Stimulated activated CD4-positive, alpha-beta T cell treated with anti-CD3 and anti-CD28 coated beads, Interleukin-1b, Interleukin-23, amount 100 ng/mL, for 1 hour (primary cell): ENCODE measurements at places on chromosomes 2 and 18.

- no peak for DNase-seq
Measured at GRCh38 chr2:204578928-204579598, 33.8 kb downstream of the PARD3B start.

GRCh38 chr2:60262178-60262577 is 291.3 kb downstream of the BCL11A start:
- DNase-seq: no peak

DNA sequence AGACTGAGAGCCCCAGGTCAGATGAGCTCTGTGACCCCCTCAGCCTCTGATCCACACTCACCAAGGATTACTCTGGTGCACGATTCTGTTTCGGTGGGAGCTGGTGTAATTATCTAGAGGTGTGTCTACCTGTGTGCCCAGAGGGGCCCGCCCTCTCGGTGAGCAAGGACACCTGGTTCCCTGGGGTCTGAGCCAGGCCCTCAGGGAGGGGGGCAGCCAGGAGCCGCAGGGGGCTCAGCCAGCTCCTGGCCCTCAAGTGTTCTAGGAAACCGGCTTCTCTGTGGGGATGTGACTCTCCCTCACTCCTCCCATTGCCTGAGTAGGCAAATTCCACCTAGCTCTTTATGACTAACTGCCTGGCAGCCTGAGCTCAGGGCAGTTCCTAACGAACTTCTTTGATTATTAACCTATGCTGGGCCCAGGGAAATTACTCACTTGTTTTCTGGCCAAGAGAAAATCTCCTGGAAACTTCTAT is 17.4 kb downstream of the AGAP1 start:
- no peak for DNase-seq

DNA sequence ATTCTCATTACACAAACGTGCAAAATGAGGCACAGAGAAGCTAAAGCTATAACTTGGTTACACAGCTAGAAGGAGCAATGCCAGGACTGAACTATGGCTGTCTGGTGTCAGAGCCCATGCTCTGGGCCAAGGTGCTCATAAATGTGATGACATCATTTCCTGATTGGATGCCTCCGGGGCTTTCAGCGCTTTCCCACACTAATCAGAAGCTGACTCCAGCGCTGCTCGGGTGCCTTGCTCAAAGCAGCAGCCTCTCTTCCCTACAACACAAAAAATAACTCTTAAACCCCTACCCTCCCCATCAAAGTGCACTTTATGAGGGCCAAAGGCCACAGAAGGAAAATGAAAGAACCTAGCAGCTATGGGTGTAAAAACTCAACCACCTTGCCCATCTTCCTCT is 90.7 kb downstream of the STK39 start:
- DNase-seq: no peak

DNA sequence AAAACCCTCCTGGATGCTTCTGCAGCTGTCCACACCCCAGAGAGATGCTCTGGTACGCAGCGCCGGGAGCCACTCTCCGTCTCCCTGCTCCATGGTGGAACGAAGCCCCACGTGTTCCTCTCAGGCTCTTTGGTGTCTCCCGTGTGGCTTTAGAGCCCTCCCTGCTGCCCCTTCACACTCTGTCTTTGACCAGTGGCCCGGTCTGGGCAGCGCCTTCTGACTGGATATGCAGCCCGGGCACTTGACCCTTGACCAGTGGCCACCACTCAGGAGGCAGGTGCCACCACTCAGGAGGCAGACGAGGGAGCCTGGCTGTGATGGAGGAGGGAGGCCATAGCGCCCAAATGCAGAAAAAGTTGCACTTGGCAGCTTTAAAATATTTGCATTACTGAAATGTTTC is 214.5 kb upstream of the SALL3 start:
- DNase-seq: no peak

DNA sequence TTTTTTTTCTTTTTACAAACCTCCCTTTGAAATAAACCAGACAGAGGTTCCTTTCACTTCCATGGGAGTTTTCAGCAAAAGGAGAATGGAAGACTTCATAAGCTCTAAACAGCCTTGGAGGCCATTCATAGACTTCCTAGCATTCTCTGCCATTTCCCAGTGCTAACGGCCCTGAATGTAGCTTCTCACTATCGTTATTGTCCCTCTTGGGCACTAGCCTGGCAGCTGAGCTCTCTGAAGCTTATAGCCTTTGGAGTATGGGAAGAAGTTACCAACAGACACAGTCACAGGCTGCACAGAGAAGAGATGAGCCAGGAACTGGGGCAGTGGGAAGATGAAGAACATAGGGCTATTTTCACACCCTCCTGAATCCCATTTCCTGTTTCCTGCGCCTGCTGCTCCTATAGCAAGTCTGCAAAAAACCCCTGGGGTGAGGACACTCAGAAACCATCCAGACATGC is 29.1 kb upstream of the EPC2 start:
- DNase-seq: no peak

- DNase-seq: no peak
Measured at GRCh38 chr18:42365591-42365990, 410.6 kb downstream of the PIK3C3 start.

DNA sequence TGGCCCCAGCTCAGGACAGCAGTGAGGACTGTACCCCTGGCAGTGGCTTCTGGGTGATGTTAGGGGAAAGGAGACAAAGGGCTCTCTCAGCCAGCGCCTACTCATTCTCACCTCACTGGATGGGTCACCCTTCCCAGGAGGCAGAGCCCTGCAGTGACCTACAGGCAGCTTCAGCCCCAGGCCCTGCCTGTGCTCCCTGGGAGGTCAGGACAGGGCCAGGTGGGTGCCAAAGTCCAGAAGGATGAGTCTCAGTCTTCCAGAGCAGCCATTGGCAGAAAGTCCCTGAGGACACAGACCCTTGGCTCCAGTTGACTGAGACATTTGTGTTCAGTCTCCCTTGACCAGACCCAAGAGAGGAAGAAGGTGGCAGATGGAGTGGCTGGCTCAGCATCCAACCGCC is 75.1 kb downstream of the TEX51 start:
- DNase-seq: no peak

- DNase-seq: no peak
Measured at GRCh38 chr2:2687745-2688144, 356.7 kb upstream of the MYT1L start.

GRCh38 chr2:105880637-105881036 is 135.9 kb downstream of the NCK2 start:
- no peak for DNase-seq

DNA sequence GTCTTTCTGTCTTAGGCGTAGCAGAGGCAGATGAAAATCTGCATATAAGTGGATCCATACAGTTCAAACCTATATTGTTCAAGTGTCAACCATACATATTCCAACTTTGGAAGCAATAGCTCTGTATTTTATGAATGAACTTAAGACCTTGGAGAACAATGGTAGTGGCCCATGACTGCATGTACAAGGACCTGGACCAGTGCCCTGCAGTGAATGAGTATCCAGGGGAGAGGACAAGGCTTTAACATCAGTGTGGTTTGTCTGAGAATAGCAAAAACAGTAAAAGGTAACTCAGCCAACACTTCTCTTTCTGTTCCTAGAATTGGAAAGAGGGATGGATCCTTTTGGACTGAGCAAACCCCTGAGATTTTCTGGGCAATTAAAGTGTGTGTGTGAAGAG is 230.8 kb upstream of the LINC00305 start:
- no peak for DNase-seq

GRCh38 chr2:233005096-233005495 is 8.0 kb downstream of the NGEF start:
- no peak for DNase-seq

DNA sequence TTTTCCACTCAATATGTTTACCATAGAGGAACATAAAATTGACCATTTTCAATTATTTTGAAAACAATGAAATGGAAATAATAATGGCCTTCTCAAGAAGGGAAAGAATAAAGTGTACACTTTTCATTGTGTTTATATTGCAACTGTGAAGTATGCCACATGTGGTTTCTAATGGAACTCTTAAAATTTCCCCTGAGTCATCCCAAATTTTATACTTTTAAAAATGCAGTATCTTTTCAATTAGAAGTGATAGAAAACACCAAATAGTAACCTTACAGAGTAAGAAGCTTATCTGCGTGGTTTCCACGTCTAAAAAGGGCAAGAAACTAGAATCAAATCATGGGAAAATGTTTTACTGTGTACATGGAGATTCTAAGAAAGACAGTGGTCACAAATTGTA is 70.0 kb downstream of the SCG2 start:
- no peak for DNase-seq

- DNase-seq: no peak
Measured at GRCh38 chr2:232333361-232334135, 45.0 kb upstream of the ALPP start.

DNA sequence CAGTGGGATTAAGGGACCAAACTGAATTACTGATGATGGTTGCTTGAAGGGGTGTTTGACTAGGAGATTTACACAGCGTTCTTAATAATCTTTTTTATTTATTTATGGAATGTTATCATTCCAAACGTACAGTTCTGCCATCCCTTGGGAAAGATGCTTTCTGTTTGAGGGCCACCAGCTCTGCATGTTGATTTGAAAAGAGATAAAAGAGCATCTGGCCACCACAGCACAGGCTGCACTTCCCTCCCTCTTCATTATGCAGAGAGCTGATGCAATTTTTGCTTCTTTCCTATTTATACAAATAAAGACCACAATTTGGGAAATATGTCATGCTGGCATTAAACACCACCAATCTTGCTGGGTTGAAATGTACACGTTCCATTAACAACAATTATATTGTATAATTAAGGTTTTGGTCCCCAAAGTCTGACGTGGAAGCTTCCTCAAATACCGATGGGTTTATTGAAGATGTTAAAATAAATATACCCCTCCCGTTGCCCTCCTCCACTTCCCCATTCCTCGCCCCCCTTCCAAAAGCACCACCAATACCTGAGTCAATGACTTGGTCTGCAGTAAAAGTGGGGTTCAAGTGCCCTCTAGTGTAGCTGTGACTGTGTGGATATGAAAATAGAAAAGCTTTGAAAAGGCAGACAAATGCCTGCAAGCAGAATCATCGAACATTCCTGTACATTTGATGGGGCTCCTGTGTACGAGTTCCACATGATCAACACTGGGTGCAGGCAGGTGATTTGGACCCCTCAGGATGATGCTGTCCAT is 211.9 kb downstream of the HRH4 start:
- DNase-seq: no peak

DNA sequence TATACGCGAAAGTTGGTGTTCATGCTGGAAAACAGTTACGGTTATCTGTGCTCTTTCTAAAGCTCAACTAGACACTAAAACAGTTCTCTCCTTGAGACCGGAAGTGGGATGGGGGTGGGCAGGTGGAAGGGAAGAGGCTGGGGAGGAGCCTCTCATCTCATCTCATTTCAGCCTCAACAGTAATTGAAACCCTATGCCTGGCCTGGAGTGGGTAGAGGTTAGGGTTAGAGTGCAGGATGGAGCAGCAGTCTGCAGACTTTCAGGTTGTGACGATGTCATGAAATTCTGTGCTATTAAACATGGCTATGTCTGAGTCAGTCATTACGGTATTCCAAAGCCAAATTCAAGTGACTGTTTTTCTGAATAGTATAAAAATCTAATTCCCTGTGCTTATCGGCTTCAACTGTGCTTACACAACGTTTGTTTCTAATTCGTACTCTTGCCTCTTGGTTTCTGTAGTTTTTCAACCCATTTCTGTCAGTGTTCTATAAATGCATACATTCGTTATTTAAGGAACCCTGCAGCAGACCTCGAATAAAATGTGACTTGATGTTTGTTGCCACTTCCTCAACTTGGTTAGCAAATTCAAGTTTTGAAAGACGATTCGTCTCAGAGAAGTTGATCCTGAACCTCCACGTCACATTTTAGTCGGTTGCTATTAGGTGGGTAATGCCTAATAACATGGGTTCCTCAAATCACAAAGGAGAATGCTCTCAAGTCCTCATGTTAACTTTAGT is 75.8 kb upstream of the TCF7L1 start:
- no peak for DNase-seq

DNA sequence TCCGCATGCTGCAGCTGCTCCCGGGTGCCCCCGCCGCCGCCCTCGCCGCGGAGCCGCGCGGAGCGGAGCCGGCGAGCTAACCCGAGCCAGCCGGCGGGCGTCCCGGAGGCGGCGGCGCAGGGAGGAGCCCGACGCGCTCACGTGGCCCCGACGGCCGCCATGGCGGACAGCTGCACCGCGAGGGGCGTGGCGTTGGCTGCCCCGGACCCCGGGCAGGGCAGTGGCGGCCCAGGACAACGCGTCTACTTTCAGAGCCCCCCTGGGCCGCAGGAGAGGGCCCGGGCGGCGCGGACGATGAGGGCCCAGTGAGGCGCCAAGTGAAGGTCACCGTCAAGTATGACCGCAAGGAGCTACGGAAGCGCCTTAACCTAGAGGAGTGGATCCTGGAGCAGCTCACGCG is 30.0 kb upstream of the CCNYL1 start:
- DNase-seq: no peak

- no peak for DNase-seq
Measured at GRCh38 chr2:118974103-118974993, 32.4 kb downstream of the MARCO start.

DNA sequence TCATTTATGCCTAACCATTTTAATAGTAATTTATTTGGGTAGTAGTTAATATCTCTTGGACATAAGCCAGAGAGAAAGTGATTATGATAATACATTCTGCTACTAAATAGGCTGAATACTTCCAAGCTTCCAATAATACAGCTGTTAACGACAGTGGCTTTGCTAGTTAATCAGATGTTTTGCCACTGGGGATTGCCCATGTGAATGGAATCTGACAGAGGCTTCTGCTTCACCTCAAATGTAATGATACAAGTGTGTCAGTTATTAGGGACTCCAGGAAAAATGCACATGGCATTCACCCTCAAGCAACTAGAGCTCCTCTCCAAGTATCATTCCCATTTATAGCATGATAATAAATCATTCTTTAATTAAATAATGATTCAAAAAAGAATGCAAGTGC is 185.0 kb upstream of the TMEFF2 start:
- no peak for DNase-seq

- no peak for DNase-seq
Measured at GRCh38 chr2:108074150-108074549, 87.8 kb downstream of the SLC5A7 start.

- DNase-seq: no peak
Measured at GRCh38 chr2:108128249-108128648, 111.5 kb upstream of the SULT1C3 start.

DNA sequence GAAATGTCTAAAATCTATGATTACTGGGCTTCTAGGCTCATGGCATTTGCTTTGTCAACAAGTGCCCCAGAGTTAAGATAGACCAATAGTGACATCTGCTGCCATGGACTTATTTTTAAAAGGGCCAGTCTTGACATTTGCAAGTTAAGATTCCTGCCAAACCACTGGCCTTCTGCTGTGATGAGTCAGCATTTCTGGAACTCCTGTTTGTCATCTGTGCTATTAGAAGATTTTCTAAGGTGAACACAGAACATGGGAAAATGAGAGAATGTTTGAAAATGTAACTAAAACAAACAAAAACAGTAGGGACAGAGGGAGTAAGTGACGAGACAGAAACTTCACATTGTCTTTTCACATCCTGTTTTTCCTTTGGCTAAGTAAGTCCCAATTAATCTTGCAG is 93.7 kb upstream of the WDR75 start:
- DNase-seq: no peak

GRCh38 chr2:16330012-16330411 is 335.6 kb downstream of the CYRIA start:
- DNase-seq: no peak
